ENCODE measurements at places on chromosomes 11 and 22. TPM values are rescaled to one million over a fixed set of nuclear protein-coding genes. Genes with fewer than 3 reads are reported as not detected.
A peak's percentile ranks its signal among the peaks of the same experiment; 100 is the strongest.

DNA sequence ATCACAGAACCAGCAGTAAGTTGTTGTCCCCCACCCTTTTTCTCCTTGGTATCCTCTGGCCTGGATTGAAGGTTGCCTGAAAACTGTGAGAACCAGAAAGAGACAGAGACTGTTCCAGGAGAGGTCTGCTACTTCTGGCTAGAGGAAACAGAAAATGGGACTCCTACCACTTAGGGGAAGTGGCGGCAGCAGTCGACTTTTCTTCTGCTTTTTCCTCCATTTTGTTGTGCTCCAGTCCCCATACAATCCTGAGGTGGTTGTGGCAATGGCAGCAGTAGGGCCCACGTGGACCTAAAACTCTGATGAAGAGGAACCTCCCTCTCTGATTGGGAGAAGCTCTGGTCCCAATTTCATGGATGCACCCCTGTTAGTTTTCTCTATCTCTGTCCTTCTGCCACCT is 76.0 kb upstream of the SORL1 start:
- no peak overlapping the region for H3K27ac ChIP-seq
- no peaks in the 10 kb centered on the region for H3K4me1 ChIP-seq

DNA sequence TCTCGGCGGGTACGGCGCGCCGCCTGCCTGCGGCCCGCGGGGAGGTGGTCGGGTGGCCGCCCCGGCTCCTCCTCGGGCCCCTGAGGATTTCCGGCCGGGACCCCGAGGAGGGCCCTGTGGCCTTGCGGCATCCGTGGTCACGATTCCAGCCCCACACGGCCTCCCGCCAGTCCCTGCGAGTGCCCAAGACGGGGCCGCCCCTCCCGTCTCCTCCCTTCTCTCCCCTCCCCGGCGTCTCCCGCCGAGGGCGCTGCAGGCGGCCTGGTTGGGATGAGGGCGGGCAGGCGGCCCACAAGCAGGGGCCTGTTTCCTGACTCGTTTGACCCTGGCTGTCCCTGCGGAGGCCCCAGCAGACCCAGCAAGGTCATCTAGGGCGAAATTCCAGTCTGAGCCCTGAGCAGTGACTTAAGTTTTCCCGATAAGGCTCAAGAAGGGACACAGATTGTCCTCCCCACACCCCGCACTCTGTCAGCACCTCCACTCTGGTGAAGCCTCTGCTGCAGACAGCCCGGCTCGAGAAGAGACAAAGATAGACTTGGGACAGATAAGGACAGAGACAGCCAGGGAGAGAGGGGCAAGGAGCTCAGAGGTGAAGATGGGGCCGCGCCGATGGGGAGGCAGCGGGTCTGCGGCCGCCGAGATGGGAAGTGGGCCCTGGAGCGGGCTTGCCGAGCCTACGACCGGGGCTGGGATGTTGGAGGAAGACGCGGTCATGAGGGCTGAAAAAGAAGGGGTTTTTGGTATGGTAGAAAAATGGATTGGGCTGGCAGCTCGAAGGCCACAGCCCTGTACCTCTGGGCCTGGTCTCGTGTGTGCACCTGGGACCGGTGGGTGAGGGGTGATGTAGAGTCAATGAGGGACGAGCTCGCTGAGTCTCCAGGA is 95.0 kb downstream of the SWAP70 start:
- no peaks in the 10 kb centered on the region for H3K27me3 ChIP-seq
- H3K27ac ChIP-seq: peak overlapping the region; percentile 96
- peaks cover 70% of the 10 kb centered on the region for H3K4me1 ChIP-seq
- H3K4me3 ChIP-seq: peak overlapping the region; percentile 77
- no peaks in the 10 kb centered on the region for H3K36me3 ChIP-seq

GRCh38 chr11:110525883-110526282 is 96.1 kb downstream of the FDX1 start:
- no peak overlapping the region for H3K4me3 ChIP-seq
- no peaks in the 10 kb centered on the region for H3K4me1 ChIP-seq
- H3K27me3 ChIP-seq: no peaks in the 10 kb centered on the region
- H3K36me3 ChIP-seq: no peaks in the 10 kb centered on the region

DNA sequence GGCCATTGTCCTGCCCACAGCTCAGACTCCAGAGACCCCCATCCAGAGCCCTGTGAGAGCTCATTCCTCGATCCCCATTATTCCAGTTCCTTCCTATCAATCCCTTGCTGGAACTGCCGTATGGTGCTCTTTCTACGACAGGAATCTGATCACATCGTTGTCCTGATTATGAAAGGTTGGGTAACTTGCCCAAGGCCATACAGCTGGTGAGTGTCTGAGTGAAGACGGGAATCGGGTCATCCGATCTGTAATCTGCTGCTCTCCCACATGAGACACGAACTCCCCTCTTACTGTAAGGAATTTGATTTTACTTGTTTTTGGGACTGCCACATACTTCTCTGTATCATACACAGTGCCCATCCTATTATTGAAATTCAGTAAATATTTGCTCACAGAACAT is 149.1 kb downstream of the OPCML start:
- no peak overlapping the region for H3K27ac ChIP-seq
- H3K4me3 ChIP-seq: no peak overlapping the region
- DNase-seq: no peak
- H3K27me3 ChIP-seq: peaks cover 46% of the 10 kb centered on the region
- H3K4me1 ChIP-seq: peaks cover 19% of the 10 kb centered on the region
- no peaks in the 10 kb centered on the region for H3K36me3 ChIP-seq

DNA sequence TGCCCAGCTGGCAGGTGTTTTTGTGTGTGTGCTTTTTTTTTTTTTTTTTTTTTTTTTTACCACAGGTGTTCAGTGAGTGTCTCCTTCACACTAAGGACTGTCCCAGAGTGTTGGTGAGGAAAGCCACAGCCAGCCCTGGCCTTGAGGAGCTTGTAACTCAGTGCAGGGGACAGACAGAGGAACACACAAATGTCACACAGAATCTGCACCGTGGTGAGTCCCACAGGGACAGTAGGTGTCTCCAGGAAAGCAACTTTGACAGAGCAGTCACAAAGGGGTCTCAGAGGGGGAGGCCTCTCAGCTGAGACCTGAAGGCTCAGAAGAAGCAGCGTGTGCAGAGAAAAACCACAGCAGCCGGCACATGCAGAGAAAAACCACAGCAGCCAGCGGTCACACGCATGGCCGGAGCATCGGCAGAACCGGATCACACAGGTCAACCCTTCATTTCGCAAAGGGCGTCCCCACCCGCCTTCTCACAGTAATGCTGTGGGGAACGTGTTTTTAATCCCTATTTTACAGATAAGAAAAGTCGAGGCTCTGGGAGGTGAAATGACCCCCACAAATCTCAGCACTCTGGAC is 101.7 kb upstream of the PRR5 start:
- H3K27me3 ChIP-seq: peaks cover 21% of the 10 kb centered on the region
- no peak overlapping the region for H3K4me3 ChIP-seq
- H3K4me1 ChIP-seq: peaks cover 4% of the 10 kb centered on the region
- H3K36me3 ChIP-seq: no peaks in the 10 kb centered on the region
- DNase-seq: no peak
- H3K27ac ChIP-seq: no peak overlapping the region

DNA sequence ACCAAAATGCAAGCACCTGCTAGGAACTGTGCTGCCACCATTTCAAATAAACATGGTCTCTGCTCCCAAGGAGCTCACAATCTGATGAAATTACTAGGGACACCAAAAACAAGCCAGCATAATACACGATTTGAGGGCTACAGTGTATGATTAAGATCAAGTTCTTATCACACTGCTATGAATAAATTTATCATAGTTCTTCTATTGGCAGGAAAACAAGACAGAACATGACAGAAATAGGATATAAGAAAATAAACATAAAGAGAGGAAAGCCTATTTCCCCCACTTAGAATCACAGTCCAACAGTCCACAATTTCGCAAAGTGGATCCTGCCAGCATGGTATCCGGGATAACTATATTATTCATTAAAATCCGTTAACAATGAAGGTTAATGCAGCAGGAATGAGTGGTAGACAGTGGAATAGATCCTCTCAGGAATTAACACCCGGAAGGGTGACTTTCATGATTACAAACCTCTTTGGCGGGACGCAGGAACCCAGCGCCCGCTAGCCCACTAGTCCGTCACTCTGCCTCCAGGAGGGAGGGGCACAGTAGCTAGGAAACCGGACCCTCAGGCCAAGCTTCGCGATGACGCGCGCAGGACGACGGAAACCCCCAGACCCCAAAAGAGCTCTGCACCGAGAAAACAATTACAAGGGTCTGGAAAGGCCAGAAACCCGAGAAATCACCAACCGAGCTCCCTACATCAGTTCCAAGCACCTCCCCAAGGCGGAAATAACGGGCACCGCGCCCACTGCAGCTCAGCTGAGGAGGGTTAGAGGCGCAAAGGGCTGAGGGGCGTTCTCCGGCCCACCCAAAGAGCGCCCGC is 607 bp downstream of the CCDC82 start:
- peaks cover 37% of the 10 kb centered on the region for H3K4me1 ChIP-seq
- no peak for DNase-seq
- H3K4me3 ChIP-seq: peak overlapping the region; percentile 94
- H3K27ac ChIP-seq: peak overlapping the region; percentile 94
- peaks cover 12% of the 10 kb centered on the region for H3K36me3 ChIP-seq

DNA sequence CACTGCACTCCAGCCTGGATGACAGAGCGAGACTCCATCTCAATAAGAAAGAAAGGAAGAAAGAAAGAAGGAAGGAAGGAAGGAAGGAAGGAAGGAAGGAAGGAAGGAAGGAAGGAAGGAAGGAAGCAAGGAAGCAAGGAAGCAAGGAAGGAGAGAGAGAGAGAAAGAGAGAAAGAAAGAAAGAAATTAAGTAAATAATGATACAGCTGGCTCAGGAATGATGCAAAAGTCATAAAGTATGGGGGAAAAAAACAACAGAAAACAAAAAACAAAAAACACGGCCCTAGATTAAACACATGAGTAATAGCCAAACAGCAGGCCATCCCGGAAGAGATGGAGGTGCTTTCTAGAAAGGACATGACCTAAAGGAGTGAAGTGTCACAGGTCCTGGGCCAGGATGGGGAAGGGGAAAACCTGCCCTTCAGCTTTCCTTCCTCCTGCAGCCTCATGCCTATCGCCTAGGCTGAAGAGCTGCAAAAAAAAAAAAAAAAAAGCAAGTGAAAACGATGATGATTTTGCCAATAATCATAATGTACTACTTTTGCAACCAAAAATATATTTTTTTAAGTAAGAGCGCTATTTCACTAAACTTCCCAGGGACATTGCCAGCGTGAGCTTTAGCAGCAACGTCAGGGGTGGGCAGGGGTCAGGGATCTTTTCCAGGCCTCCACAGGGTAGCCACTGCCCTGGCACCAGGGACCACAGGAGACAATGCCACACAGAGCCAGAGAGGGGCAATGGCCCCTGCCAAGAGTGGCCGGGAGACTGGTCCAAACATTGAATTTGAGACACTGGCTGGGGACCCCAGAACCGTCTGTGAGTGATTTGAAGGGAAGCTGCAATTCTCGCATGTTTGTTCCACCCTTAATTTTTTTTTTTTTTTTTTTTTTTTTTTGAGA is 28.2 kb upstream of the TMPRSS4 start:
- peaks cover 9% of the 10 kb centered on the region for H3K27me3 ChIP-seq
- no peaks in the 10 kb centered on the region for H3K36me3 ChIP-seq
- H3K4me3 ChIP-seq: no peak overlapping the region
- DNase-seq: no peak
- H3K4me1 ChIP-seq: peaks cover 6% of the 10 kb centered on the region

GRCh38 chr11:3129181-3129590 is 35.9 kb downstream of the OSBPL5 start:
- no peak for DNase-seq
- no peaks in the 10 kb centered on the region for H3K27me3 ChIP-seq
- no peak overlapping the region for H3K27ac ChIP-seq
- peaks cover 2% of the 10 kb centered on the region for H3K36me3 ChIP-seq

DNA sequence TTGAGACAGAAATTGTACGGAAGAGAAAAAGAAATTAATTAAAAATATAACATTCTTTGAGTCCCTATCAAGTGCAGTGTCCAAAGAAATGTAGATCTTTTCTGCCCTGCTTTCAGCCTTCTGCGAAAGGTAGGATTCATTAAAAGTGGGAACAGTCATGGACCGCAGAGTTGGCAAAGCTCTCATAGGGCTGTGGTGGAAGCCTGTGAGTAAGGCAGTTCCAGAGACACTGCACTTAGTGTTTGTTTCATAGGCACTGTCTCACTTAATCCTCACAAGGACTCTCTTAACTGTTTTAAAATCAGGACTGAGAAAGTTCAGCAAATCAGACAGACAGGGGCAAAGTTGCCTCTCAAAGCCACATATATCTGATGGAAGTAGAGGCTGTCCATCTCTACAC is 5.5 kb downstream of the MRGPRX2 start:
- peaks cover 8% of the 10 kb centered on the region for H3K27me3 ChIP-seq
- H3K4me1 ChIP-seq: no peaks in the 10 kb centered on the region
- DNase-seq: no peak
- H3K4me3 ChIP-seq: no peak overlapping the region
- no peak overlapping the region for H3K27ac ChIP-seq

DNA sequence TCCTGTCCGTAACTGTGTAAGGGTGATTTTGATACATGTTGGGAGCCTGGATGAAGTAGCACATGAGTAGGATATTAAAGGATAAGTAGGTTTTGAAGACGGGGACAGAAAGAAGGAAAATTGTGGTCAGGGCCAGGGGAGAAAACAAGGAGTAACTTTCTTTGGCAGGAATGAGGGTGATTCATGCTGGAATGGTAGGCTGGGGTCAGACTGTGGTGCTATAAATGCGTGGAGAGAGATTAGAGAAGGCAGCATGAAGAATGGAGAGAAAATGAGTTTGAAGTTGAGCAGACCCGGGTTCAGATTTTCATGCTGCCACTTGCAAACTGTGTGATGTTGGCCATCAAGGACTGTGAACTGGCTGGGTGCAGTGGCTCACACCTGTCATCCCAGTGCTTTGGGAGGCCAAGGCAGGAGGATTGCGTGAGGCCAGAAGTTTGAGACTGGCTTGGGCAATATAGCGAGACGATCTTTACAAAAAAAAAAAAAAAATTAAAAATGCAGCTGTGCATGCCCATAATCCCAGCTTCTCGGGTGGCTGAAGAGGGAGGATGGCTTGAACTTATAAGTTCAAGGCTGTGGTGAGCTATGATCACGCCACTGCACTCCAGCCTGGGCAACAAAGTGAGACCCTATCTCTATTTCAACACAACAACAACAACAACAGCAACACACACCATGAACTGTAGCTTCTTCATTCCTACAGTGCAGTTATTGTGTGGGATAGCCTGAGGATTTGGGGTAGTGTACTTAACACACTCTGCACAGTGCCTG is 22.3 kb downstream of the ZBTB16 start:
- H3K4me3 ChIP-seq: peak overlapping the region; percentile 39
- peaks cover 100% of the 10 kb centered on the region for H3K4me1 ChIP-seq
- peaks cover 57% of the 10 kb centered on the region for H3K36me3 ChIP-seq
- no peak for DNase-seq

The WNT11 gene
- total RNA-seq: 22.7 TPM
